ENCODE measurements at places on chromosomes 16 and 17.

DNA sequence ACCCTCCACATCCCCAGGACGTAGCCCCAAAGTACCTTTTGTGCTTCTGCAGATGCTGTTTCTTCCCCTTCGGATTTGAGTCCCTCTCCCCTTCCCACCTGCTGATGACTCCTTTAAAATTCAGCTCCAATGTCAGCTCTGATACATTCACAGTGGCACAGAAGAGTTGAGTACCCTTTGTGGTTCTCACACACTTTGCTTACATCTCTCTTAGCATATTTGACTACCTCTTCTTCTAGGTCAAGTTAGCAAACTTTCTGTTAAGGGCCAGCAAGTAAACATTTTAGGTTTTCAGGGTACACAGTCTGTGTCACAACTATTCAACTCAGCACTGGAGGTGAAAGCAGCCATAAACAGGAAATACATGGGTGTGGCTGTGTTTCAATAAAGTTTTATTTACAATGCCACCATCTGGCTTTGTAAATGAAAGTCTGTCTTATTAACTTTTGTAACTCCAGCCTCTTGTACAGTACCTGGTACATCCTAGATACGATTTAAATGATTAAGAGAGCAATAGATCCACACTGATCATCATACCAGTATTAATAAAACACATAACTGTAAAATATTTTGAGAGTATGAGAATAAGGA lies 161.7 kb downstream of the SOX9 start:
- no peak for DNase-seq

DNA sequence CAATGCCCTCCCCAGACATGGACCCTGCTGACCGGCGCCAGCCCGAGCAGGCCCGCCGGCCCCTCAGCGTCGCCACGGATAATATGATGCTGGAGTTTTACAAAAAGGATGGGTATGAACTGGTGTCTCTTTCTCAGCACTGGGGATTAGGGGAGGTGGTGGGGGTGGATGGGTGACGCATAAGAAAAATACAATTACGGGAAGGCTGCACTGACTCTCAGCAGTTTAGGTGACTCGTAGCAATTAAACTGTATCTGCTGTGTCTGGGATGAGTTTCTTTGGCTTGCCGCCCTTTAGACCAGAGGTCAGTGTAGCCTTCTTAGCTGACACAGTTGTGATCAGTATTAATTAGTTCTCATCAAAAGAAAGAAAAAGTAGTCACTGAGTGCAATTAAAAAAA lies 59.0 kb downstream of the ELAC2 start:
- no peak for DNase-seq

DNA sequence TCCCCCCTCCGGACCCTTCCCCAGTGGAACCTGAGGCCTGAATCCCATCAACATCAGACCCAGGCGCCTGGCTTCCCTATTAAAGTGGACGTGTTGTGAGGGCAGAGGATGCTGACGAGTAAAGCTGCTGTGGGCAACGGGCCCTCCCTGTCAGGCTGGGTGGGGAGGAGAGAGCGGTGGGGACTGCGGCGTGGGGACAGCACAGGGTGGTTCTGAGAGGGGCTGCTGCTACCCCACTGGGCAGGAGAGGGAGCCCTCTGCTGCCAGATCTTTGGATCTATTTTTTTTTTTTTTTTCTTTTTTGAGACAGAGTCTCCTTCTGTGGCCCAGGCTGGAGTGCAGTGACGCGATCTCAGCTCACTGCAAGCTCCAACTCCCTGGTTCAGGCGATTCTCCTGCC lies 5.9 kb downstream of the CA5A start:
- DNase-seq = no peak

- DNase-seq = no peak
These were observed 26.6 kb upstream of the NLRP1 start for GRCh38 chr17:5610956-5611355.

DNA sequence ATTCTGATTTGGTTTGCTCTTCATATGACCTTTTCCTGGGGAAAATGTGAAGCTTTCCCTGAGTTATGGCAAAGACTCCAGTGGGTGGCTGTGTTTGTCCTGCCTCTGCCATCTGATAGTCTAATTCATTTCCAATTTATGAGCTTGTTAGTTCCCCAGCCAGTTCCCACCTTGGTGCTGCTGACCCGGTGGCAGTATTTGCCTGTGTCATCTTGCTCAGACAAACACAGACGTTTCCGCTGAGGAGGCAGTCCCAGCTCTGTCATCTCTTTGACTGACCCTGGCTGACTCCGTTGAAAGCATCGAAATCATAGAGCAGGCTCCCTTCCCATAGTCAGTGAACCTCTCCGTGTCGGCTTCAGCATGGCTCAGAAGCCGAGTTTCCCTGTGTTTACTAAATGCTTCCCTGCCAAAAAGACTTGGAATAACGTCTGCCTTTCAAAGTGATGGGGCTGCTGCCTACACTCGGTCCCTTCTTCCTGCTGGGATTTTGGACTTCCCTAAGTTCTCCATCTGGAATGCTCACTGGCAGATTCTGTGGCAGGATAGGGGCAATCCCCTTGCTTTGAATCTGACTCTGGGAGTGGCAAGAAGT lies 538.3 kb downstream of the NPIPA7 start:
- no peak for DNase-seq

DNA sequence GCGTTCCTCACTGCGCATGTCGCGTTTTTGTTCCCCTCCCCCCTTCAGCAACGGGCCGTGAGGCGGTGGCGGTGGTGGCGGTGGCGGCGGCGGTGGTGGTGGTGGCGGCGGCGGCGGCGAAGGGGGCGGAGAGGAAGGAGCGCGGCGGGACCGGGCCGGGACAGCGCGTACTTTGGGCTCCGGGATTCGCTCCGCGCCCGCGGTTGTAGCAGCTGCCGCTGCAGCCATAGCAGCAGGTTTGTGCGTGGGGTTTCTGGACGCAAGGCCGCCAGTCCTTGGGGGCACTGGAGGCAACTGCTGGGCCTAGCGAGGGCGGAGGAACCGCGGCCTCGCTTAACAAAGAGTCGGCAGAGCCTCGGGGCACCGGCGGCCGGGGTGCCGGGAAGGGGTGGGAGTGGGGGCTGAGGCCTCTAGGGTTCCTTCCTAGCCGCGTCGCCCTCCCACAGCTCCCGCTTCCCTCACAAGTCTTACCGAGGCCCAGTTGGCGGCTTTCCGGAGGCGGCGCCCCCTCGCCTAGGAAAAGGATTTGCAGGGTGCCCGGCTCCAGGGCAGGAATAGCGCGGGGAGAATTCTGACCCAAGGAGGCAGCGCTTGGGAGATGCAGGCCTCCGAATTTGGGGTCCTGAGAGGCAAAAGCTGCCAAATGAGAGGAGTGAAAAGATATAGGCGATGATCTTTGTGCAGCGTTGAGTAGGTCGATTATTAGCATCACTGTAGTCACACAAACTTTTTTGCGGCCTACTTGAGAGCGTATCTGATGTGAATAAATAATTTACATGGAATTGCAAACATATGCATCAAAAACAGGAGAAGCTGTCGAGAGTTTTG lies at the start of gene DDX42:
Gene DDX42, plus strand, starts transcription at position 30 of the 828 bp plus-strand sequence. CDS start 12,880 bp downstream, outside the sequence.
- peak; percentile 71 for DNase-seq

Measured in femur (tissue), 1 donor.